Lower lobe of right lung (tissue), 2 donors: ENCODE measurements at places on chromosomes 3 and 15.

GRCh38 chr15:35325374-35325941 is 220.5 kb downstream of the DPH6 start:
- DNase-seq, result no peak

- no peak for DNase-seq
These were observed 285.2 kb upstream of the ATP10A start for GRCh38 chr15:26148156-26148860.

DNA sequence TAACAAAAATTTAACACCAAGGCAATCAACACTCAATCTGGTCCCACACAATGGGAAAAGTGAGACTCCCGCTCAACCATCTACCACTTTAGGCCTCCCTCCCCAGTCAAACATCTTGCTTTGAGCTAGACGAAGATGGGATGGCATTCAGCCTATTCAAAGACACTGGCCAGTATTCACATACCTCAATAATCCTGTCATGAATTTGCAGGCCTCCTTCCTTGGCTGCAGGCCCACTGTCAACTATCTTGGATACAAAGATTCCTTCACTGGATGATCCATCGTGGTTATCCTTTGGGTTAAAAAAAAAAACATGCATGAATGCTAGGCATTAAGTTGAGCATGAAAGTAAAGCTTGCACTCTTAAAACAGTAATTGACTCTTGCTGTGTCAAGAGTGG is 22.6 kb downstream of the PDZRN3 start:
- DNase-seq, result no peak

GRCh38 chr3:39144095-39144747 is 9.2 kb downstream of the CSRNP1 start:
- DNase-seq, result no peak

DNA sequence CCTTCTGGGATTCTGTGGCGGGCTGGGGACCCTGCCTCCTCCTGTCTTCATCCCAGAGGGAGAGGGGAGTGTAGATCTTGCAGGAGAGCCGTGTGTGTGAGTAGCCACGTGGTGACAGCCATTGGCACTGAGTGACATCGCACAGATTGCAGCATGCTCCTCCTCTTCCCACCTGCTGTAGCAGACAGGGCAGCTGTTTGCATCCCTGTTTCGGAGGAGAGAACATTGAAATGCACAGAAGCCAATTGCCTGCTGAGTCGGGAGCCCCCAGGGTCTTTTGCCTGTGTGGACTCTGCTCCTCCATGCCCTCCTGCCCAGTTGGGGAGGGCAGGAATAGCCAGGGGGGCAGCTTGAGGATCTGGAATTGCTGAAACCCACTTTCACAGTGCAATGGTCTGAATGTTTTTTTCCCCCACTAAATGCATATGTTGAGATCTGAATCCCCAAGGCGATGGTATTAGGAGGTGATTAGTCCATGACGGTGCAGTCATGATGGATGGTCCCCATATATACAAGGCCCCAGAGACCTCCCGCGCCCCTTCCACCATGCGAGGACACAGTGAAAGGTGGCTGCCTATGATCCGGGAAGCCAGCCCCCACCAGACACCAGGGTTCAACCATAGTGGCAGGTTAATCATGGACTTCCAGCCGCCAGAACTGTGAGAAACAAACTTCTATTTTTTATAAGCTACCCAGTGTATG is 66.8 kb downstream of the CHRNA7 start:
- no peak for DNase-seq

GRCh38 chr3:65939801-65940246 is 98.9 kb downstream of the MAGI1 start:
- no peak for DNase-seq

- no peak for DNase-seq
These were observed 1039.2 kb downstream of the AGBL1 start for GRCh38 chr15:87118846-87119245.

- DNase-seq, result no peak
These were observed 375.5 kb upstream of the CFAP20DC start for GRCh38 chr3:59425371-59425770.

- no peak for DNase-seq
These were observed 37.3 kb downstream of the TMOD3 start for GRCh38 chr15:51866751-51867150.

- DNase-seq, result no peak
These were observed 150.6 kb upstream of the ROPN1 start for GRCh38 chr3:124142389-124142970.

- DNase-seq, result no peak
These were observed 41.7 kb downstream of the FBXL22 start for GRCh38 chr15:63638839-63639238.

DNA sequence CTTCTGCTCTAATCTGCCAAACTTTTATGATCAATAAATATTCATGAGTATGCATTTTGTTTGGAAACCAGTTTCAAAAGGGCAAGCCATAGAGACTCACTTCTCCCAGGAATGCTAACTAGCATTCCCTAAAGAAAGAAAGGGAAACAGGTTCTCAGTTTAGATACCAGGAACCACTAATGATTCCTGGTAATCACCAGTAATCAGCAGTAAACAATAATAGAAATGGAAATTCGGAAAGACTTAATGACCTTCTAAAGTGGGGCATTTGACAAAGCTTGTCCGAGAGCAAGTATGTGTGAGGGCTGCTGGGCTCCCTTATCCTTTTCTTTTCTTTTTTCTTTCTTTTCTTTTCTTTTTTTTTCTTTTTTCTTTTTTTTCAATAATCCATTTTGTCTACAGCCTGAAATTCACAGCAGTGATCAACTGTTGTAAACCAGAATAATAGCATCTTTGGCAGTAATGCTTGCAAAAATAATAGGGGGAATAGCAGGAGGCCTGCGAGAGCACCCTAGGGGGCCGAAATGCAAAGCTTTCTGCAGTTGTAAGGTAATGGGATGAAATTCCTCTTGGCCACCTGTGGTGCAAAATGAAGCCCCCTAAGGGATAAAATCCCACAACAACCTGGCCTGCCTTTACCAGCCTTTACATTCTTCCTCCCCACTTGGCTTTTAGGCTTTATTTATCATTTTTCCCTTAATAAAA is 253.2 kb downstream of the ZPLD1 start:
- no peak for DNase-seq

- DNase-seq, result no peak
These were observed 8.6 kb upstream of the IQSEC1 start for GRCh38 chr3:13081603-13082360.

DNA sequence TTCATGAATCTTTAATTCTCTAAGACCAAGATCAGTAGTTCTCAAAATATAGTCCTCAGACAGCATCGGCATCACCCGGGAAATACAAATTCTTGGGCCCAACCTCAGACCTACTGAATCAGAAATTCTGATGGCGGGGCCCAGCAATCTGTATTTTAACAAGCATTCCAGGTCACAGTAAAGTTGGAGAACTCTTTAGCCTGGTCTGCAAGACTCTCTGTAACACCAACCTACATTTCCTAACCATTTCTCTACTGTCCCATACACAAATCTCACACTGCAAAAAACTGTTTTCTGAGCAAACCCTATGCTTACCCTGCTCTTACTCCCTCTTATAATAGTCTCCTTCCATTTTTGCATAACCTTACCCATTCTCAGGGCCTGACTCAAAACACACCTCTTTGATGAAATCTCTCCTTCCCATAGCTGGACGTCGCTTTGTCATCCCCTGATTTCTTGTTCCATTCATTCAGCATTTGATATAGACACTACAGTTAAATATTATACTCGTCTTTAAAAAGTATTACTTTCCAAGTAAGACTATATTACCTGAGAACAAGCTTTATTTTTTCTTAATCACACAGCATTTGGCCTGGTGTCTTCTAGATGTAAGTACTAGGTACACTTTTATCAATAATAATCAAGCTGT is 83.3 kb upstream of the MYO5C start:
- no peak for DNase-seq

GRCh38 chr3:172522871-172523818 is at the start of gene TNFSF10:
Gene TNFSF10, minus strand, starts transcription at chr3:172523430. Its CDS starts 46 bp downstream, at chr3:172523384.
- peak; percentile 77 for DNase-seq

DNA sequence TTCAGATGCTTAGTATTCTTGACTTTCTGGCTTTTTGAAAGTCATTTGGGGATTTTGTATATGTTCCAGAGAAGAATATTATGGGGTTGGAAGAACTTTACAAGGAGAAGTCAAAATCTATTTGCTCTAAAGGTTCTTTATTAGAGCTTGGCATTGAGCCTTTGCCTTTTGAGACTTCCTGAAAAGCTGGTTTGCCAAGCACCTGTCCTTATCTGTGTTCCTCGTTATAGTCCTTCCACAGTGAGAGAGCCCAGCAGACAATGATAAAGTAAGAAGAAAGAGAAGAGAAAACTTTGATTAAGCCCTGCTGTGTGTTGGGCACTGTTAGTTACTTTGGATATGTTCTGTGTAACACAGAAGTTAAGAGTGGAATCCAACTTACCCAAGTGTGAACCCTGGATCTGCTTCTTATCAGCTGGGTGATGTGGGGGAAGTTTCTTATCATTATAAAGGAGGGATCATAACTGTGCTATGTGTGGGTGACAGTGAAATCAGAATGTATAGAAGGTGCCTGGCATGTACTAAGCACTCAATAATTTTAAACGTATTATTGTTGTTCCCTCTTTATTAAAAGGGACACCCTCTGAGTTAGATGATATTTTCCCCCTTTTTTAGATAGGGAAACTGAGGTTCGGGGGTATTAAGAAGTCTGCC is 44.3 kb upstream of the POLR2M start:
- no peak for DNase-seq

GRCh38 chr3:10395196-10395595 is 74.3 kb upstream of the SEC13 start:
- no peak for DNase-seq

GRCh38 chr15:48408327-48408726 is 77.1 kb downstream of the DUT start:
- no peak for DNase-seq

- DNase-seq, result no peak
These were observed 1.7 kb downstream of the CMTM8 start for GRCh38 chr3:32240159-32240545.

DNA sequence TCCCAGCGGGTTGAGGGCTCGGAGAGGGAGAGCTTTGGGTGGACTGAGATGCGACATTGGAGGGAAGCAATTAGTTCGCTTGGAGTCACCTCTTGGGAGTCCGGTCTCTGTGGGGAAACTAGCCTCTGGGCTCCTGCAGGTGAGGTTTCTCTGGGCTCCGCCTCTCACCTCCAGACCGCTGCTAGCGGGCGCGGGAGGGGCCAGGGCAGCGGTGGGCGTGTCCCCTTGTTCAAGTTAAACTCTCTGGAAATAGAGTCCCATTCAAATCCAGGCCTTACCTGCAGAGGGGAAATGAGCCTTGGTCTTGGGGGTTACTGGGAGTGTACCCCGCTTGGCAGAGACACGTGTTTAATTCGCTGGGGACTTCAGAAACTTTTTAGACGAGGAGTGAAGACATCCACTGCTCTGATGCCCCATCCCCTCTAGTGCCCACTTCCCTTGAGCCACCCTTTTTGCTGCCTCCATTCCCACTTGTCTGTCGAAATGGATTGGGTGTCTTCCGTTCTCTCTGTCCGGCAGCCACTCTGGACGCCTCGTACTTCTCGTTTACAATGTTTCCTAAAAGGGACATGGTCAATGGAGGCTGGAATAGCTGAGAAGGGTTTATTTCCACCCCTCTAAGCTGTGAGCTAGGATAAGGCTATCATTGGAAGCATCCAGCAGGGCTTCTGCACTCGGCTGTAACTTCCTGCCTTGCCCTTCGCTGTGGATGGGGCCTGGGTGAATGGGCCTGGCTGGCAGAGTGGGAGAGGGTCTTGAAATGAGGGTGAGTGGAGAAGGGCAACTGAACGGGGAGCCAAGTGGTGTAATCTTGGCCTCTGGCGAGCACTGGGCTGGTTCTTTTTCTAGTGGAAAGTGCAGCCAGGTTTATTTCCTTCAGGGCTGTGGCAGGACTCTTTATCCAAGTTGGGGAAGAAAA is 1.1 kb downstream of the MITF start:
- DNase-seq, result peak; percentile 79

- no peak for DNase-seq
These were observed 528 bp downstream of the RBPMS2 start for GRCh38 chr15:64774629-64775493.

- DNase-seq, result no peak
These were observed 33.4 kb upstream of the ZNF609 start for GRCh38 chr15:64426845-64427465.

DNA sequence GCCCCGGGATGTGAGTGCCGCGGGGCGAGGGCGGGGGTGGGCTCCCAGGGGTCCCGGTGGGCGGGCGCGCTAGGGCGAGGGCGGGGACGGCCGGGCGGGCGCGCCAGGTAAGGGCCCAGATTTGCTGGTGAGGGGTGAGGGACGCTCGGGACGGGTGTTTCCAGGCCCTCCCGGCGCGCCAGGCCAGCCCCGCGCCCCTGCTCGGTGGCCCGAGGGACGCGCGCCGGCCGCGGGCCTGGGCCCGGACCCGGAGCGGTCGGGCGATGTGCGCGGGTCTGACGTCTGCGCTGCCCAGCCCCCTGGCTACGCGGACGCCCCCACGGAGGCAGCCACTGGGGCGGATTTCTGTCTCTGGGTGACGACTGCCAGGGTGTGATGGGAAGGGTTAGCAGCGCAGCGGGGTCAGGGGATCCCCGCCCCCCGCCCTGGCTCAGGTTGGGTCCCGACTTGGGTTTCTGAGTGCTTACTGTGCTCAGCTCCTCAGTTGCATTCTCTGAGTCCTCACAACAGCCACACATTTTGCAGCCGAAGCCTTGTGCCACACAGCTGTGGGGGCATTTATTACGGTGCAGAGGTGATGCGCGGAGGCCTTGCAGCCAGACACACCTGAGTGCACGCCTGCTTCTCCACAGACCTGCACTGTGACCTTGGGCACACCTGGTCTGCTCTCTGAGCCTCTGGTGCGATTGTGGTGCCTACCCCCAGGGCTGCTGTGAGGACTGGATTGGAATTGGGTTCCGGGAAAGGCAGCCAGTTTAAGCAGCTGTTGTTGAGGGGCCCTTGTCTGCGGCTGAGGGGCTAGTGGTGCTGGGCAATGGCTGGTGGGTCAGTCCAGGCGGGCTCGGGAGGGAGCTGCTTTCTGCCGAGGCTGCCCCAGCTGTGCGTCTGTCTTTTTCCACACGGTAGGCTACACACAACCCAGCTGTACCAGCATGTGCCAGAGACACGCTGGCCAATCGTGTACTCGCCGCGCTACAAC is 523 bp downstream of the HDAC11 start:
- peak; percentile 47 for DNase-seq

DNA sequence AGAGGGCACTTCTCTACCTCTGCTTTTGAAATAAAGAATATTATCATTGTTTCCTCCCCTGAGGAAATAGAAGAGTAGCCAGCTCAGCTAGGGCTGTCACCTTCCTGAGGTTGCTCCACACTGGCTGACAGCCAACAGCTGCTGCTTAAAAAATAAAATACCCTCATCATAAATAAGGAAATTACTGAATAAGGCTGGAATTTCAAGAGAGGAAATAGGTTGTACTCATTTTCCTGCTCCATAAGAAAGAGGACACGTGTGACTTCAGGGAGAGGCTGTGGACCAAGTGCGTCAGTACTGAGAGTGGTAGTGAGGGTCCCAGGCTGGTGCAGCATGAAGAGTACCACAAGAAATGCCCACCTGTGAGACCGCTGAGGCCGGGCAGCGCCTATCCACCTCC is 8.1 kb upstream of the C2CD4B start:
- DNase-seq, result peak; percentile 43

- DNase-seq, result no peak
These were observed 31.1 kb downstream of the DGKG start for GRCh38 chr3:186330772-186331460.
